ENCODE measurements at places on chromosomes 16 and 17.
A peak's percentile ranks its signal among the peaks of the same experiment; 100 is the strongest.

DNA sequence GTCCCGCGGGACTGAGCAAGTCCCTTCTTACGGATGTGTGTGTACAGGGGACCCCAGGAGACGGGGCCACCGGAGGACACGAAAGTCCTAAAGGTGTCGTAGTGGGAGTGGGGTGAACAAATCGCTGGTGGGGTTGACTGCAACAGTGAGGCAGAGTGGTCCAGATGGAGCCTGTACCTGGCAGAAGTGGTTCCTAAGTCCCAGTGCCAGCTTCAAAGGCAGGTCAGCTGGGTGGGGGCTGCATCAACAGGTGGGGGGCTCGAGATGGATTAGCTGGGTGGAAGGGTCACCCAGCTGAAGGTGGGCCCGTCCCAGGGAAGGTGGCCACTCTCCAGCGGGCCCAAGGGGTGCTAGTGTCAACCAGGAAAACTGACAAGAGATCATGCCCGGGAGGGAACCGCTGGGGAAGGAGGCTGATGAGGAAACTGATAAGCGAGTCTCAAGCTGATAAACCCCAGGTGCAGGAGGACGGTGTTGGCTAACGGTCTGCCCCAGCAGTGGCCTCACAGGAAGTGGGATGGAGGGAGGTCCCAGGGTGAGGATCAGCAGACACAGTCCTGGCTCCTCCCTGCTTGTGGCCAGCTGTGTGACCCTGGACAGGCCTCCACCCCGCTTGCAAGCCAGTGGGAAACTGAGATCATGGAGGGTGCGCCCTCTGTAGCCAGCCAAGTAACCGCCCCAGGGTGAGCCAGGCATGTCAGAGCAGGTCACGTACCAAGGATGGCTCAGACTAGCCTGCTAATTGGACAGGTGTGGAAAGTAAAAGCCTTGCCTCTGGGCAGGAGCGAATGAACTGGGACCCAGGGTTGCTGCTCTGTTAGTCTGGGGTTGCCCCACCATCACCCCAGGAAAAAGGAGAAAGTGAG lies 1.0 kb downstream of the ORAI3 start:
- DNase-seq: peak; percentile 87

GRCh38 chr17:42122371-42123303 lies at the start of gene HSPB9:
Gene HSPB9 (plus strand): TSS chr17:42122804. CDS start chr17:42122851, 47 bp downstream.
- DNase-seq: no peak

DNA sequence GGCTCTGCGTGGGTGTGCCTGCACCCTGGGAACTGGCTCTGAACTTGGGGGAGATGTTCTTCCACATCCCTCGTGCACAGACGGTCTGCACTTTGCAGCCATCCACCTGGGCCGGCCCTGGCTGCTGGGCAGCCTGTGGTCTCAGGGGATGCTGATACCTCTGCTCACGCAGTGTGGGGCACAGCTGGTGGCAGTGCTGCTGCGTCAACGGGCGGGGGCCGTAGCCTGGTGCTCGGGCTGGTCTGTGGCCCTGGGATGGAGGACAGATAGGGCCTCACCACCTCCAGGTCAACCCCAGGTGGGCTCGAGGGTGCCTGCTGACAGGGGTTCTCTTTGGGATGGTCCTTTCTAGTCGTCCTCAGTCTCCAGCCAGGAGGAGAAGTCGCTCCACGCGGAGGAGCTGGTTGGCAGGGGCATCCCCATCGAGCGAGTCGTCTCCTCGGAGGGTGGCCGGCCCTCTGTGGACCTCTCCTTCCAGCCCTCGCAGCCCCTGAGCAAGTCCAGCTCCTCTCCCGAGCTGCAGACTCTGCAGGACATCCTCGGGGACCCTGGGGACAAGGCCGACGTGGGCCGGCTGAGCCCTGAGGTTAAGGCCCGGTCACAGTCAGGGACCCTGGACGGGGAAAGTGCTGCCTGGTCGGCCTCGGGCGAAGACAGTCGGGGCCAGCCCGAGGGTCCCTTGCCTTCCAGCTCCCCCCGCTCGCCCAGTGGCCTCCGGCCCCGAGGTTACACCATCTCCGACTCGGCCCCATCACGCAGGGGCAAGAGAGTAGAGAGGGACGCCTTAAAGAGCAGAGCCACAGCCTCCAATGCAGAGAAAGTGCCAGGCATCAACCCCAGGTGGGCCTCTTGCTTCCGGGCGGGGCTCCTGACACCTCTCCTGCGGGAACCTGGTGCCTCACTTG lies 36.3 kb downstream of the TSC2 start:
- DNase-seq: no peak

GRCh38 chr16:87326151-87326571 lies 9.0 kb upstream of the C16orf95 start:
- DNase-seq: no peak

- DNase-seq: peak; percentile 46
Observed at GRCh38 chr16:57276596-57276995, 7.9 kb downstream of the PLLP start.

DNA sequence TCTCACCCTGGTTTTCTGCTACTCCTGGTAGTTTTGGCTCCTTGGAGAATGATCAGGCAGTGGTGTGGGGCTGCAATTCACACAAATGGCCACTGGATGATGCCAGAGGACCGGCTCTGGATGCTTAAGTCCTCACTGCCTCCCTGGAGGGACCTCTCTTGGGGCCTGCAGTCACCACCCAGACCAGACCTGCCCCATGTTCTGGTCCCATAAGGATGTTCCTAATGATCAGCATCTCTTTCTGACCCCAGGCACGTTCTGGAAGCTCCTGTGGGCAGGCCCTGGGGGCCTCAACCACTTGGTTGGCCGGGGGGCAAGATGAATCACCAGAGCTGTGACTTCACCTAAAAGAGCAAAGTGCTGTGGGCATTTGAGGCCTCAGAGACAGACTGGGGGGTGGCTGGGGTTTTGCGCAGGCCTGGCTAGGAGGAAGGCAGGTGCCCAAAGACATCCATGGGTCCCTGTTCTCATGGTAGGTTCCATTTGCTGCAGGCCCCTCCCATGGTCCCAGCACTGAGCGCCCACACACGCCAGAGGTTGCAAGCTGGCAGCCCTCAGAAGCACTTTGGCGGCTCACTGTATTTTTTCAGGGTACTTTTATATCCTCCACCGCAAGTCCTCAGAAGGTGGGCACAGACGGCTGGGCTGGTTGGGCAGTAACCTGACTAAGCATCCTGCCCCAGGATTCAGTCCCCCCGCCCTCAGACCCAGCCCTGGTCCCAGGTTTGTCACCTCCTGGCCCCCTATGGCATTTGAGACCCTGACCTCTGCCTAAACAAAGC lies 53.2 kb downstream of the NT5M start:
- DNase-seq: peak; percentile 86

DNA sequence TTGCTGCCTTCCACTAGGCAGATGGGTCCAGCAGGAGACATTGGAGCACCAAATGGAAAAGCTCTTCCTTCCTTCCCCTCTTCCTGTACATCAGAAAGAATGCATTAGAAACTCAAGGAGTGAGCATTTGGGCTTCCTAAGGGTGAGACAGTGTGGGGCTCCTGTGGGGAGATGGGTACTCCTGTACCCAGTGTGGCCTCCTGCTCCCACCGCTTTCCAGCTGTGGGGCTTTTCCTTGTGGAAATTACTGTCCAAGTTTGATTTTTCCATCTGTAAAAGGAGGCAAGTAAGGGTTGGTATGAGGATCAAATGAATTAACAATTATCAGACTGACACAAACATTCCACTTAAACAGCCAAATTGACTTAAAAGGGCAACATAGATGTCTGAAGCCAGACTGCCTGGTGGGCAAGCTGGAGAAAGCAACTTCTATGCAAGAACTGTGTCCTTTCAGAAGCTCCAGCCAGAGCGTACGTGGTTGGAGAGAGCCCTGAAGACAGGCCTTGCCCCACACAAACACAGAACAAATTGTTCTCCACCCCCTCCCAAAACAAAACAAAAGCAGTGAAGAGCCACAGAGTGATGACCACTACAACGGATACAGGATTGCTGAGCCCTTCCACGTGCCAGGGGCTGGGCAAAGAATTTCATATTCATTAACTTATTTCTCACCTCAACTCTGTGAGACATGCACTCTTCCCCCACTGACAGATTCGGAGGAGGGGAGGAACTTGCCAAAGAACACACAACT lies 23.1 kb upstream of the ALDH3A1 start:
- DNase-seq: no peak

DNA sequence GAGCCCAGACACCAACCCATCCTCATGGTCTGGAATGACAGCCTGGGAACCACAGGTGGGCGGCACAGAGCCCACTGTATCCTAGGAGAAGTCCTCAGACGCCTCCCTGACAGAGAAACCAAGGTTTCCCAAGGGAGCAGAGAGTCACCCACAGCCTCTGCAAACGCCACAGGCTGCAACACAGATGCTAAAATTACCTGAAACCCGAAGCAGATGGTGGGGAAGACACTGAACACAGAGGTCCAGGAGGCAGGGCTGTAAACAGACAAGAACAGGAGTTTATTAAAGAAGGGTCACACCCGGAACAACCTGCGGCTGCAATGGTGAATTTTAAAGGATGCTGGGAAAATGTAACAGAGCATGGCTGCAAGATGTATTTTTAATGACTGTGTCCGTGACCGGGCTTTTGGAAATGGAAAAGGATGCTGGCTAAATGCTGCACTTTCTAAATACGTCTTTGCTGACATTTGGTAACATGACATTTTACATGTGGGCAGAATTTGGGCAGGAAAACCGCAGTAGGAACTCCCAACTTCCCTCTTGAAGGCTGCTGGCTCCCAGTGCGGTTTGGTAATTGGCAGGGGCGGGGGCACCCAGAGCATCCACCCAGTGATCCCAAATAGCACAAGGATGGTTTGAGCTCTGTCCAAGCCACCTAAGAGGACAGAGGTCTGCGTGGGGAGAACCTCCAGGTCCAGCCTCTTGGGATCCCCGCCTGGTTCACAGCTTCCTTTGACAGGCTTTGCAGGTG lies 13.1 kb downstream of the SLC38A8 start:
- no peak for DNase-seq

DNA sequence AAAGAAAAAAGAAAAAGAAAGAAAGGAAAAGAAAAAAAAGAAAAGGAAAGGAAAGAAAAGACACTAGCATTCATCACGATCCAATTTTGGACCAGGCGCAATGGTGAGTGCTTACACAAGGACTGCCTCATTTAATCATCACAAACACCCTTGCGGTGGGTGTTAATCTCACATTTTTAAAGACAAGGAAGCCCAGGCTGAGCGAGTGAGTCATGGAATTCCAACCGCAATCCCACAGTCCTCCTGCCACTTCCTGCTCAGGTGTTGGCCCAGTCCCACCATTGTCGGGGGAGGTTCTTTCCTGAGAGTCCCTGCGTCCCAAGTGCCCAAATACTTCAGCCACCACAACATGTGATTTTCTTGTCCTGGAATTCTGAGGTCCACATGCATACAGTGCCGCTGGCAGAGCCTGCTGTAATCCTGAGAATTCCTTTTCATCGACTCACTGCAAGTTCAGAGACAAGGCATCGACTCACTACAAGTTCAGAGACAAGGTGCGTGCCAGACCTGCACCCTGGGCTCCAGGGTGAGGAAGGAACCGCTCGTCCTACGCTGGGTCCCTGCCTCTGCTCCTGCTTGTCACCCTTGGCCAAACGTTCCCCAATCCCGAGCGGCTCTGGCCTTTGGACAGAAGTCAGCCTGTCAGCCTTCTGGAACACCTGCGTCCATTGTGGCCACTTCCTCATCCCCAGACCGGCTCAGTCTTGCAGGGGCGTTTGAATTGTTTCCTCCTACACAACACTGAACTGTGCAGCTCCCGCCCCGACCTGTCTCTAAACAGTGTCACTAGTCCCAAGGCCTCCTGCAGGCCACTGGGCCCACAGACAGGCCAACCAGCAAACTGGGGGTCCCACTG lies 5.8 kb downstream of the ZG16B start:
- DNase-seq: peak; percentile 97

DNA sequence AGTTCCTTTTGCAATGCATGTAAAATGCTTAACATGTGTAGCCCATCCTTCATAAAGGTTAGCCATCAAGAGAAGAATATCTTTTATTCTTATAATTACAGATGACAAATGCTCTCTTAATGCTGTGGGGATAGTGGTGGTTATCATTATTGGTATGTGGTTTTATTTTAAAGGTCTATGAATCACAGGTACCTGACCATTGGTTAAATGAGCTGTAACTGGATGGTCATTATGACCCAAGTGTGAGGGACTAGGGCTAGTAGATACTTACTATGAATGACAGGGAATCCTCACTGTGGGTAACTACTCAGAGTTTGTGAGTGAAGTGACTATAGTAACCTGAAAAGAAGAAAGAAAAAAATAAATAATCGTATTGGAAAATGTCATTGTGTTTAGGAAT lies 78.8 kb downstream of the CDRT15 start:
- DNase-seq: no peak

DNA sequence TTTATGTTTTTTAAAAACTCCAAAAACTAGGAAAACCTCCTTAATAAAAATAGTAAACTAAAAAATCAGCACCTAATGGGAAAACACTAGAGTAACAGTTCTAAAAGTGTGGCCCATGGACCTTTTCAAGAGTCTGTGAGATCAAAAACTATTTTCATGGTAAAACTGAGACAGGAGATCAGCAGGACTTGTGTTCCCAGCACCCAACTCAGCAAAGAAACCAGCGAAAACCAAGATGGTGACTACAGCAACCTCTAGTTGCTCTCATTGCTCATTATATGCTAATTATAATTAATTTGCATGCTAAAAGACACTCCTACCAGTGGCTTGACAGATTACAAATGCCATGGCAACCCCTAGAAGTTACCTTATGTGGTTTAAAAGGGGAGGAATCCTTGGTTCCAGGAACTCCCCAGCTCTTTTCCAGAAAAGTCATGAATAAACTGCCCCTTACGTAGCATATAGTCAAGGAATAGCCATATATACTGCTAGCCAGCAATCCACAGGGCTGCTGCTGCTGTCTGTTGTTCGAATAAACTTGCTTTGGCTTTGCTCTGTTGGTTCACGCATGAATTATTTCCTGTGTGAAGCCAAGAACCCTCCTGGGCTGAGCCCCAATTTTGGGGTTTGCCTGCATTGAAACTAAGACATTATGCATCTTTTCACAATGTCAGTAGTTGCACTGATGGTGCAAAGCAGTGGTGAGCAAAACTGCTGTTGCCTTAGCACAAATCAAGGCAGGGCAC lies 12.4 kb downstream of the CMTR2 start:
- DNase-seq: no peak

DNA sequence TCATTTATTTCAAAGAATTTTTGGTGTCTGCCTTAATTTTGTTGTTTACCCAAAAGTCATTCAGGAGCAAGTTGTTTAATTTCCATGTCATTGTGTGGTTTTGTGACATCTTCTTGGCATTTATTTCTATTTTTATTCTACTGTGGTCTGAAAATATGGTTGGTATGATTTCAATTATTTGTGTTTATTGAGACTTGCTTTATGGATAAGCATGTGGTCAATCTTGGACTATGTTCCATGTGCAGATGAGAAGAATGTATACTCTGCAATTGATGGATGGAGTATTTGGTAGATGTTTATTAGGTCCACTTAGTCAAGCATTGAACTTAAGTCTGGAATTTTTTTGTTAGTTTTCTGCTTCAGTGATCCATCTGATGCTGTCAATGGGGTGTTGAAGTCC lies 383.0 kb downstream of the PMP22 start:
- no peak for DNase-seq

- DNase-seq: no peak
Observed at GRCh38 chr17:75738218-75738802, 17.1 kb downstream of the ITGB4 start.

DNA sequence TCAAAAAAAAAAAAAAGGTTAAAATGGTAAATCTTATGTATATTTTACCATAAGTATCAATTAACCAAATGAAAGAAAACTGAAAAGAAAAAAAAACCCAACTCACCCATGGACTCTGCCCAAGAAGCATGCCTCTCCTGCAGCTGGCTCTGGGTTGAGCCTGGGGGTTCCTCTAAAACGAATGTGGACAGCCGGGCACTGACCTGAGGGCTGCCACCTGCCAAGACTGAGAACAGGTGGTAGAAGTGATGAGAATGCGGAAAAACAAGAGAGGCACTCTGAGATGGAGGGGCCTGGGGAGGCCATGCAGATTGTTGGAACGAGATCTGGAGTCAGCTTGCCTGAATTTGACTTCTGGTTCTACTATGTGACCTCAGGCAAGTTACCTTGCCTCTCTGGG lies 85.5 kb upstream of the MSI2 start:
- DNase-seq: no peak

All from SW 1271 (cell line).